Head of caudate nucleus (tissue), 42 donors: ENCODE measurements at places on chromosomes 3 and 15.

DNA sequence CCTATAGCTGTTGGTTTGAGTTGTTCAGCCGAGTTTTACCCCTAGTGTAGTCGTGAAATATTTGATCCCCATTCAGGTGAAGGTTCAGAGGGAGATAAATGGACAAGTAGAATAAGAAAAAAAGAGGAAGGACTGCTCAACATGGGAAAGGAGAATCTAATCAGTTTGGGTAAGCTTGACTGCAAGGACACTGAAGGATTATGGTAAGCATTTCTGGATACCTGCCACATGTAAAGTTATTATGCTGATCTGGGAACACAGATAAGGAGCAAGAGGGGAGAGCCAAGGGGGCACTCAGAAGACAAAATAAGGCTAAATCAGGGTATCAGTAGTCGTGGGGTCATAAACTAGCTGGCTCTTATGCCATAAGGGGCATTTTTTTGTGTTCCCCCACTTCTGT is 49.9 kb downstream of the TFG start:
- DNase-seq = no peak

DNA sequence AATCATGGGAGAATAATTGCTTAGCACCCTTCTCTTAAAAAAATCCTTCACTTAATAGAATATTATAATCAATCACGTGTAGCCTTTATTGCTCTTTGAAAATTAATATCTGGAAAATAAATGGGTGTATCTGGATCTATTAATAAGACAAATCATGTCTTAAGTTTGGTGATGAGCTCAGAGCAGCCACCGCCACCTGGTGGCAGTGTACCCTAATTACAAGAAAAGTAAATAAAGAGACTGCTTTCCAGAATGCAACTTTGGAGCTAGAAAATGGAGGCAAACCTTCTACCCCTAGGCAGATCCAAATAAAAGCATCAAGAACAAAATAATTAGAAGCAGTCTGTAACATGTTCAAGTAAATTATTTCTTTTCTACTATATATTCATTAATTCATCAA is 43.5 kb downstream of the EPHB1 start:
- no peak for DNase-seq

- DNase-seq = no peak
Measured at GRCh38 chr3:78580681-78581080, 1187.1 kb downstream of the ROBO1 start.

DNA sequence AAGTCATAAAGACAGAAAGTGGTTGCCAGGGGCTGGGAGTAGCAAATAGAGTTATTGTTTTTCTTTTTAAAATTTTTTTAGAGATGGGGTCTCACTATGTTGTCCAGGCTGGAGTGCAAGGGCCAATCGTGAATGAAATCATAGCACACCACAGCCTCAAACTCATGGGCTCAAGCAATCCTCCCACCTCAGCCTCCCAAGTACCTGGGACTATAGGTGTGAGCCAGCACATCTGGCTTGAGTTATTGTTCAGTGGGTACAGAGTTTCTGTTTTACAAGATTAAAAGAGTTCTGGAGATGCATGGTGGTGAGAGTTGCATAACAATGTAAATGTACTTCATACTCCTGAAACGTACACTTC is 23.6 kb downstream of the PFKFB4 start:
- no peak for DNase-seq

GRCh38 chr3:69563151-69563550 is 176.1 kb upstream of the MITF start:
- no peak for DNase-seq

- no peak for DNase-seq
Measured at GRCh38 chr3:153749070-153749610, 372.1 kb upstream of the ARHGEF26 start.

DNA sequence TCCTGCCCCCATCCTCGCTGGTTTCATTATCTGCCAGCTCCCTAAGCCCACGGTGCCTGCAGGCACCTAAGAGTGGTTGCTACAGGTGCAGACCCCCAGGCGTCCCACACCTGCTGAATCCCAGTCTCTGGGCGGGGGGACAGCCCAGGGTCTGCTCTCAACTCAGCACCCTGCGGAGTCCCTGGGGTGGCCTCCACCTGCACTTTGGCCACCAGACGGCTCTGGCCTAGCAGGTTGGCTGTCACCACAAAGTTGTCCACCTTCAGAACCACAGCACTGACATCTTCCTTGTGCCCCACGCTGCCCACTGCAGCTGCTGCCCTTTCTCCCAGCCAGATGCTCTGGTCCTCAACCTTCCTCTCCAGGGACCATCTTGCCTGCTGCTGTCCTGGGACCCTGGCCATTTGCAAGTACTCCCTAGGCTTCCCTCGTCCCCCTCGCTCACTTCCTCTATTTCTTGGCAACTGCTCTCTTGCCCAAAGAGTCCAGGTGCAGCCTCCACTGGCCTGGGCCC is 34.9 kb upstream of the SNRPA1 start:
- no peak for DNase-seq

DNA sequence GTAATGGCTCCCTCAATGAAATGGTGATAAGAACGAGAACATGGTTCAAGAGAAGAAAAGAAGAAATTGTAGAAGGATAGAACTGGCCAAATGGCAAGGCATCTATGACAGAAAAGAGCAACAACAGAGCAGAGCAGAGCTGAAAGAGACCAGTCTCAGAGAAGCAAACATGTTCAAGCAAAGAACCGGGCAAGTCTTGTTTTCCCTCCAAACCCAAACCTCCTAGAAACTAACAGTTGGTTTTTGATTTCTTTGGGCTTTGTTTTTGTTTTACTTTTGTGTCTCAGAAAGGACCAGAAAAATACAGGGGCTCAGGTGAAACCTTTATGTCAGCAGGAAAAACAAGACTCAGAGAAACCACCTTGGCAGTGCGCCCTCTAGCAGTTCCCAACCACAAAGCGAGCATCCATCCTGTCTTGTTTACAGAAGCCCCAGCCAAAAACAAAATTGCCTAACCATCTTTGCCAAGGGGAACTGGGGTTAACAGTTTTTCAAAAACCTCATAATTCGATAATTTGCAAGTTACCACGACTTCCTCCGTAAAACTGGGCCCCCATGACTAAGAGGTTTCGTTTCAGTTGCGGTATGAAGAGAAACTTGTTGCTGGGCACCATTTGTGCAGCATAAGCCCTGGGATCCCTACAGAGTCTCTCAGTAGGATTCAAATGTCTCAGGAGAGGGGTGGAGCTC is 159.2 kb upstream of the SLC24A5 start:
- DNase-seq = no peak

DNA sequence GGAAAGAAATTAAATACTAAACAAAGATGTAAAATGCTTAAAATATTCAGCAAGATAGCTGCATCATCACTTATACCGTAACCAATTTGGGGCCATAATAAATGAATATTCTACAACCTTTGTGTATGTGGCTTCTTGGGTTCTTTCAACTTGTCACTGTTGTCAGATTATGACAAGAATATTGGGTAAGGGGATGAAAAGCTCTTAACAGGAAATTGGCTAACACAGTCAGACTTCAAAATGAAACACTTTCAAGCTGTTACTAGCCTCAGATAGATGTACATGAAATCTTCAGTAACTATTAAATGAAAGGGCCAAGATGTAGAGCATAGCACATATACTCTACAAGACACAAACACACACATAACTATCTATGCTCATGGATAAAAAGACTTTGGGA is 38.7 kb upstream of the ZNF385D start:
- DNase-seq = no peak
